ENCODE measurements at places on chromosomes 2 and 18.

DNA sequence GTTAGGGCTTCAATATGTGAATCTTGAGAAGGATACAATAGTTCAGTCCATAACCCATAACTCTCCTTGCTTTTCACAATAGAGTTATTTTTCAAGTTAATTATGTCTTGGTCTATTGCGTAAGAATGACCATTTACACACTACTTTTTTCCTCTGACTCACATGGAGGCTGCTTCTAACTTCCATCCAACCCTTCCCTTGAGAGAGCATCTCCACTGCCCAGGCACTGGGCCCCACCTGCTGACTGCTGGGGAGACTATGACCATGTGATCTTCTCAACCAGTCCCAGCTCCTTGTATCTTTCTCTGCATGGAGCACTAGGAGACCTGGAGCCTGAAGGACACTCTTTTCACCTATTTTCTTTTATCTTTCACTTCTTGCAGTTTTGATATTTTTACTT, 251.5 kb downstream of the GPD2 start:
- no peak for DNase-seq

GRCh38 chr2:30910686-30911085, 103.4 kb upstream of the CAPN13 start:
- no peak for DNase-seq

- no peak for DNase-seq
Observed at GRCh38 chr2:33107690-33108482, 161.1 kb downstream of the LTBP1 start.

DNA sequence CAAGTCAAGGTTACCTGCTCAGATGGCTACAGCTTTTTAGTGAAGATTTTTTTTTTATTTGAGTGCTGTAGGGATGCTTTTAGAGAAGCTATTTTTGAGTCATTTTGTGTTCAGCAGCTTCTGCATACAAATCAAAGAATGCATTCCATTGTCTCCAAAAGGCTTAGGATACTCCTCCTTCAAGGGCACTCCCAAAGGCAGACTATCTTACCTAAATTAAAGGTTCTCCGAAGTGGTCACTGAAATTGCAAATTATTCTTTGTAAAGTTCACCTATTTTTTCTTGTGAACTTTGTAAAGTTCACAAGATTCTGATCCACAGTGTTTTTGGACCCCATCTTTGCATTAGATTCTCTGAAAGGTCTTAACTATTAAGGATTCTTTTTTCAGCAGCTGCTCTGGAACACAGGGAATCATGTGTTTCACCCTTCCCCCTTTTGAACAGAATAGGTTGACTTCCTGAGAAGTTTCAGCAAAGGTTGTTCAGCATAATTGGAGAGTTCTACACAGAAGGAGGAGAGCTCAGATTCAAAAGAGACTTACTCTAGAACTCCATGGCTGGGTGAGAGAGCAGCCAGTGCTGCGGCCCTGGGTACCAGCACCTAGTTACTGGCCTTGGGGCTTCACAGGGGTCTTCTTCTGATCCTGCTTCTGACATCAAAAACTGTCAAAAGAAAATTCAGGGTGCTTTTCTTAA, 14.5 kb downstream of the CLIP4 start:
- no peak for DNase-seq

DNA sequence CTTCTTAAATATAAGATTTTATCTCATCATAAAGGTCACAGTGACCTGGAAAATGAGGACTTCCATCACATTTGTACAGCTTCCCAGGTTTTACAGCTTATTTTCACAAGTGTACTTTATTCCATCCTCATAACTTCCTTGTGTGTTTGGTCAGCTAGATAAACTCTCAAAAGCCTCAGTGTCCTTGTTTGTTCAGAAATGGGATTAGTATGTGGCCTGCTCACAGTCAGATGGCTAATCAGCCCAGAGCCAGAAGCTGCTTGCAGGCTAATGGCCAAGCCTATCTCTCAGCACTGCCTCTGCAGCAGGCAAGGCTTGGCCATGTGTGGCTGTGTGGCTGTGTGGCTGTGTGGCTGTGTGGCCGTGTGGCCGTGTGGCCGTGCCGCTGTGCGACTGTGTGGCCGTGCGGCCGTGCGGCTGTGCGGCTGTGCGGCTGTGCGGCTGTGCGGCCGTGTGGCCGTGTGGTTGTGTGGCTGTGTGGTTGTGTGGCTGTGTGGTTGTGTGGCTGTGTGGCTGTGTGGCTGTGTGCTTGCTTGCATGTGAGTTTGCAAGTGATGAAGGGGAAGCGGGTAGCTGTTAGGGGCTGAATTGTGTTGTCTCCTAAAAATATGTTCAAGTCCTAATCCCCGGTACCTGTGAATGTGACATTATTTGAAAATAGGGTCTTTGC, 233.0 kb upstream of the TNP1 start:
- DNase-seq, result no peak
